NB4 (cell line): ENCODE measurements at places on chromosomes 5 and 9.
A peak's percentile ranks its signal among the peaks of the same experiment; 100 is the strongest.

DNA sequence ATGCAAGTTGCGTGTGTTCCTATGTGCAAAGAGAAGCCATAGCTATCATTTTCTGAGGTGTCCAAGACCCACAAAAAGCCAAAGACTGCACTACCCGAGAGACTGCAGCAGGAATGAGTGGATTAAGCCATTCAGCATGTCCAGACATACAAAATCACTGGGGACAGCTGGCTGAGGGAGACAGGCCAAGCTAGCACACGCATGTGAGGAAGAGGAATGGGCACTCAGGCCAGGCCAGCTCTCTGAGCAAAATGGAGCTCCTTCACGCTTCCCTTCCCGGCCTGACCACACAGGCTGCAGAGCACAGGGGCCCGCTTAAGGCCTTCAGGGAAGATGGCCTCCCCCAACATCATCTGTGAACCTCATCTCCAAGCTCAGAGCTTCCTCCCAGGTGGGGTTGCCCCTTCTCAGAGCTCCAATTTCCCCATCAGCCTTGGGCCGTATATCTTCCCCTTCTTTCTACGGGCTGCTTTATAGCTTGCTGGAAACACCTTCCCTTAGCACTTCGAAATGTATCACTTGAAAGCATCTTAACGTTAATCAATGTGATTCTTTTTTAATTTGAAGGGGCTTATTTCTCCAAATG, 8.4 kb downstream of the DCANP1 start:
- no peak for DNase-seq

GRCh38 chr5:91024727-91025126, 358.4 kb downstream of the ARRDC3 start:
- no peak for DNase-seq

DNA sequence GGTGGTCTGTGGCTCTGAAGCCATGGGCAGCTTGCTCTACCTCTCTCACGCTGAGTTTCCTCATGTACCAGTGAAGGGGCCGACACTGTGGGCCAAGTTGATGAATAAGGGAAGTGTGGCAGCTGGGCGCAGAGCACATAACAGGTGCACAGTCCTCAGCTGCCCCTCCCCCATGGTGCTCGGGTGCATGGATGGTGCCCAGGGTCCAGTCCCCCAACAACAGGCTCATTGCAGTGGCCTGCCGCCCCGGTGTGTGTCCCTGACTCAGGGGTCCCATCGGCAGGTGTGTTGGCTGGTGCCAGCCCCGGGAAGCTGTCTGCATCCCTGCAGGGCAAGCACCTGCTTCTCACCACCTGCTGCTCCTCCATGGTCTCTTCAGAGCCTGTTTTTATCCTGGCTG, 36.6 kb downstream of the COL5A1 start:
- DNase-seq, result no peak

DNA sequence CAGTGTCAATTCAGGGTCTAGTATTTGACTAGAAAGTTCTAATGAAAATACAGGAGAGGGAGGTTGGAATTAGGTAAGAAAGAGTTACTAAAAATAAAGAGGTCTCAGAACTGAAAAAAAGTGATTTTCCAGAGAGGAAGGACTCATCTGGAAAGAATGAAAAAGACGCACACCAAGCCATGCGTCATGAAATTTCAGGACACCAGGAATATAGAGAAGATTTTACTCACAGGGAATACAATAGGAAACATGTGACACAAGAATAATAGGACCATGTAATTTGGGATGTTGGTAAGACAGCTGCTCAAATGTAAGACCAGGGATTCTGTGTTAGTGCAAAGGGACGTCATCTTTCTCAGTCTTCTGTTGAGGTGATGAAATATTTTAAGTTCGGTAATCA, 224.7 kb downstream of the GDNF start:
- DNase-seq, result no peak

DNA sequence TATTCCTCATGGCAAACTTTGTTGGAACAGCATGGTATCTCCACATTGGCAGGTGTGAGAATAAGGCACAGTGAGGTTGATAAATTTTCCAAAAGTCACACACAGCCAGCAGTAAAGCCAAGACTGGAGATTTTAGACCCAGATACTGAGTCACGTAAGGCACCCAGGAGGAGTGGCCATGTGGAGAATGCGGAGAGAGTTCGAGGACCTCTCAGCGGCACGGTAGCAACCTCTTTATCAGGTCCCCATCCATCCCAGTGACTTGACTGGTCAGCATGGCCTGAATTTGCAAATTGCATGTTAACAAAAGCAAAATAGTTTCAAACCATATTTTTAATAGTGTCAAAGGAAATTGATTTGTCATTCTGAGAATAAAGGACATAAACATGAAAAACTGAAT, 183.4 kb downstream of the DOCK8 start:
- no peak for DNase-seq

DNA sequence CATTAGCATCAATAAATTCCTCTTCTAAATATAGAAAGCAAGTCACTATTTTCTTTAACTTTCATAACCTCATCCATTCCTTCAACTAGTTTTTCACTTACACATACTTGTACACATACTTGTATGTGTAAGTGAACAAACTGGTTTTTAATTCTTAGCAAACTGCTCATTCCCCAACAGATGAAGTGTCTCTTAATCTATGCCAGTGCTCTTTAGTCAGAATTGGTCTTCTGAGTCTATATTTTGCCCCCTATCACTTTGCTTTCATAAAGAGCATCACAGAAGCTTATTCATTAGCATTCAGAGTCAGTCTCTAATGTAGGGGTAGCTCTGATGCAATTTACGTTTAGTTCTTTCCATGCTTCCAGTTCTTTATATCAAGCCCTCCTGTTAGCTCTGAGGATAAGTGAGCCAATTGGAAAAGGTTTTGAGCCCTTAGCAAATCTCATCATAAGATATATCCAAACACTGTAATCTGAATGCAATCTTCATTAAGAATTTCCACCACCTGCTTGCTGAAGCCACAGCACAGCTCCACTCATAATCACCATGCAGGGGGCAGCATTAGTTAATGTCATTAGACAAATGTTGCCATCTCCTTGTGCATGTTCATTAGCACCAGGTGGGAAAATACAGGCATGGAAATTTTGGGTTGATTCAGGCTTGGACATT, 178.5 kb upstream of the SLC24A2 start:
- no peak for DNase-seq

- DNase-seq, result peak; percentile 23
Measured at GRCh38 chr9:97660340-97660739, 26.7 kb downstream of the NCBP1 start.

DNA sequence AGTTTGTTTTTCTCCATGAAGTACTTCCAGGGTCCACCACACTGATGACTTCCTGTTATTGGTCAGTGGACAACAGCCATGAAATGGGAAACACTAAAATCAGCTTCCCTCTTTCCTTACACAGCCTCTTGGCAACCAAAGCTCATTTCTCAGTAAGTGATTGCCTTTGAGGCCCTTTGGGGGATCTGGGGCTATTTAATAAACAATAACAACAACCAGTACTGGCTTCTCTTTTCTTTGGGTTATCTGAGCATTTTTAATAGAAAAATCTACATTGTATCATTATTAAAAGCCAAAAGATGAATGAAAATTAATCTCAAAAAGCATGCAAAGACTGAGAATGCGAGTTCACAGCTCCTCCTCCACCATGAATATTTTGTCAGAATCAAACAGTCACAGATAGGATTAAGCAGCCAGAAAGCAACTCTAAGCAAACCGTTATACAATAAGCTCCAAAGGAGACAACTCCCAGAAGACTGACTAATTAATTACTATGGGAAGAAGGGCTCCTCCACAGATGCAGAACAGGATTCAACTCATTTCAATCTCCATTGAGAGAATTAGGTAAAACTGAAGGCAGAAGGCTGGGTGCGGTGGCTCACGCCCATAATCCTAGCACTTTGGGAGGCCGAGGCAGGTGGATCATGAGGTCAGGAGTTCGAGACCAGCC, 68.3 kb downstream of the SERINC5 start:
- peak; percentile 33 for DNase-seq

DNA sequence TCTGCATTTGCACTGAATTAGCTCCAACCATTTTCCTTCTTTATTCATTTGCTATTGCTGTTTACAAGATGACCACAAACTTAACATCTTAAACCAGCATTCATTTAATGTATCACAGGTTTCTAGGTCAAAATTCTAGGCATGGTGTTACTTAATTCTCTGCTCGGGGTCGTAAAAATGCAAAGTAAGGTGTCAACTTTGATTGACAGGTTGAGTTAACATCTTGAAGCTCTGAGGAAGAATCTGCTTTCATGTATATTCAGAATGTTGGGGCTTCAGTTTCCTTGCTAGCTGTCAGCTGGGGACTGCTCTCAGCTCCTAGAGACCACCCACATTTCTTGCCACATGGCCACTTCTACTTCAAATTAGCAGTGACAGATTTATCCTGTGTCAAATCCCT, 348.7 kb upstream of the GRIN3A start:
- no peak for DNase-seq

- no peak for DNase-seq
Measured at GRCh38 chr5:137273511-137273910, 225.6 kb downstream of the SPOCK1 start.

DNA sequence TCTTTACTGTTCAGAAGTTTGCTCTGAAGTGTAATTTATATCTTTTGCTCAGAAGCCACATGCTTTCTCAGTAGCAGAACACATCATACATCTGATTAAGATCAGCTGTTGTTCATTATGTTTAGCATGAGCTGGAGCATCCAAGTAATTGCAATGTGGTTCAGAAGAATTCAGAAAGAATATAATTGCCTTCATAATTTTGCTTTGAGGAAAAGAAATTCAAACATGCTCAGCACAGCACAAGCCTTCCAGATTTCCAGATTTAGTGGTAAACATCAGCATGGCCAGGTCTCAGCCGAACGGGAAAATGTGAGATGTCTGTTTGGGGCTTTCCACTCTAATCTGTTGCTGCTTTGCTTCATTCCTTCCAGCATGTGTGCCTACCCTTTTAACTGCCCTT, 65.9 kb downstream of the ITGA1 start:
- DNase-seq, result no peak

DNA sequence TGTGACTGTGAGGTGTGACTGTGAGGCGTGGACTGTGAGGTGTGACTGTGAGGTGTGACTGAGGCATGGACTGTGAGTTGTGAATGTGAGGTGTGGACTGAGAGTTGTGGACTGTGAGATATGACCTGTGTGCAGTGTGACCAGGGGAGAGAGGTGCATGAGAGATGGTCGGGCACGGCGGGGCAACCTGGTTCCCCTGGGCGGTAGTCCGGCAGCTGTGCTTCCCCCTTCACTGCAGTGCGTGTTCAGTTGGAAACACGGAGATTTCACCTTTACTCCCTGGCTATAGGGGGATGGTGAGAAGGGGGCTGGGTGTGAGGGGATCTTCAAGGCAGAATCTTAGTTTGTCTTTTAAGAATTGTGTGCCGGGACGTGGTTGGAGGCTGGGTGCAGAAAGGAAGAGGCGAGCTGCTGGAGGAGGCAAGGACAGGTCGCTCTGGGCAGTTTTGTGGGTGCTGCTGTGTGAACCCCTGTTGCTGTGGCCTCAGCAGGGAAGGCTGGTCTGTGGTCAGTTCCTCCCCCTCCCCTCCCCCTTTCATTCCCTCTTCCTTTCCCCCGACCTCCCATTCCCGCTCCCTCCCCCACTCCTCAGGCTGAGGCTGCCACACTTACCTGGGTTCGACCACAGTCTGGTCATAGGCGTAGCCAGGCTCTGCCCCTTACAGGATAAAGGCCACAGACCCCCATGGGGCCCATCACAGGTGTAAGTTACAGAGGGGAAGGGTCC, 39.3 kb downstream of the CEP72 start:
- no peak for DNase-seq

GRCh38 chr5:146902471-146902870, 23.9 kb upstream of the PPP2R2B start:
- DNase-seq, result no peak

DNA sequence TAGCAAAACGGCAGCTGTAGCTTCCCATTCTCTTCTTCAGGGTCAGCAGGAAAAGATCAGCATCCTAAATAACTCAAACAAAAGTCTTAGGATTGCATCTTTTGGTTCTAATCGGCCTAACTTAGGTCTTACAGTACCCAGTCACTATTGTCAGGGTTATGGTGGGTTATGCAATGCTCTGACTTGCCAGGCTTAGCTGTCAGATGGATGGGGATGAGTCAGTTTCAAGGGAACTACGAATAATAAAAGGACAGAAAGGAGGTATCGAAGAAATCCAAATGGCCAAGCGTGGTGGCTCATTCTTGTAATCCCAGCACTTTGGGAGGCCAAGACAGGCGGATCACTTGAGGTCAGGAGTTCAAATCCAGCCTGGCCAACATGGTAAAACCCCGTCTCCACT, 46.5 kb downstream of the PPP1R2B start:
- DNase-seq, result peak; percentile 12

DNA sequence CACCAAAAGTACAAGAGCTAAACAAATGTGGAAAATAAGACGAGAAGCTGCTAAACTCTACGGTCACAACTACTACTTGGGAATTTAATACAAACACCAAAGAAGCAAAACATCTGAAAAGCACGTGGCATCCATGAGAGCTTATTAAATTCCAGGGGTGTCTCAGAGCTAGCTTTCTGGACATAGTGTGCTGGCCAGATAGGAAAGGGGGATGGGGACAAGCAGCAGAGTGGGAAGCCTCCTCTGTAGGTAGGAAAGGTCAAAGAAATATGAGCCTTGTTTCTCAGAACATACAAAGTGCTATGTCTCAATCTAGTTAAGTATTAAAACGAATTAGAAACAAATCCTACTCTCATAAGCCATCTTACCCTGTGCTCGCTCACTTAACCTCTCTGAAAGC, 51.3 kb upstream of the GOLPH3 start:
- no peak for DNase-seq

DNA sequence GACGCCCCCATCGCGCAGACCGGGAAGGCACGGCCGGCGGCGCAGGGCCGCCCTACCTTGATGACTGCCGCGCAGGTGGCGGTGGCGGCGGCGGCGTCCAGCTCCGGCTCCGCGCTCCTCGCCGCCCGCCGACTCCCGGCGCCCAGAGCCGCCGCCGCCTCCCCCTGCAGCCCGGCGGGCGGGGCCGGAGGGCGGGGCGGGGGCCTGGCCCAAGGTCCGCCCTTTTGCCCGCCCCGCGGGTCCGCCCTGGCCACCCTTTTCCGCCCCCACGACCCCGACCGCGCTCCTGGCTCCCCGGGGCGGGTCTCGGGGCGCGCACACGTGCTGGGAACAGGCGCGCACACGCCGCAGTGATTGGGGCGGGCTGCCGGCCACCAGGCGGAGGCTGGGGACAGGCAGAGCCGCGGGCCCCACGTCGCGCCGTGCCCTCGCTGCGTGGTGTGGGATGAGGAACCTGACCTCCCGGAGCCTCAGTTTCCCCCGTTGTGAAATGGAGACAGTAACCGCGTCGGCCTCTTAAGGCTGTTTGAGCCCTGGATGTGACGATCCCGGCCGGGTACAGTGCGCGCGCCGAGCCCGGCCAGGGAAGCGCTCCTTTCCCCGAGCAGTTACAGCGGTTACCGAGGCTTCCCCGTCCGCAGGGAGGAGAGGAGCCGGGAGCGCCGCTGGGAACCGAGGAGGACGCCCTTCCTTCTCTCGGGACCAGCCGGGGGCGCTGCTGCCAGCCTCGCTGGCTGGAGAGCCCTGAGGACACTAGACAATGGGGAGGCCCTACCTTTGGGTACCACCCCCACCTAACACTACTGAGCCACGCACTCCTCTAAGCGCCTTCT, at the start of gene CORO2A:
Gene CORO2A (minus strand): TSS at position 135 of the 833 bp plus-strand sequence. CDS start 34,977 bp downstream, outside the sequence.
- peak; percentile 85 for DNase-seq

GRCh38 chr9:109751253-109751652, 28.7 kb upstream of the PALM2AKAP2 start:
- no peak for DNase-seq
